SW 1271 (cell line): ENCODE measurements at places on chromosomes 11 and 22.

DNA sequence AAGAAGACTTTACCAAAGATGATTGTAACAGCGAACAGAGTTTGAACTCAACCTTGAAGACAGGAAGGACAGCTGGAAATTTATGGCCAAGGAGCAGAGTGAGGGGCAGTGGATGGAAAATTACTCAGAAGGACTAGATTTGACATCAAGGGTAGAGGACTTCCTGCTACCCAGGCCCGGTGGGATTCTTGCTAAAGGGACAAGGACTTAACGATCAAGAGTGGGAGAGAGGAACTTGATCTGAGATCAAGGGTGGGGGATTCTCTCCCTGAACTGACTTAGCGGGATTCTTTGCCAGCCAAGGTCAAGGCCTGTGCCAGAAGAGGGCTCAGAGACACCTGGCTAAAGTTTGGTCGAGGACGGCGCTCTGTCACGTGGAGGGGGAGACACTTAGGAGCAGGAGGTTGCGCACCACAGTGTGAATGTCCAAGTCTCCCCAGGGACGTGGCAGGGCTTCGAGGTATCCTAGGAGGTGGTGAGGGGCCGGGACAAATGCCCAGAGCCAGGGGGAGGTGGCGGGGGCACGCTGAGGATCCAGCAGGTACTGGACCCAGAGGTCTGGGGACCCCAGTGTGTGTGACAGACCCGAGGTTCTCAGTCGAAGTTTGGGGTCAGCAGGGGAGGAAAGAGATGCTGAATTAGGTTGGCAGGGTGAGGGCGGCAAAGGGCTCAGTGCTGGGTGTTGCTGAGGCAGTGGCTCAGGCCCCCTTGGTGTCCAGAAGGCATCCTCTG is 46.1 kb upstream of the SHISAL1 start:
- DNase-seq = no peak

GRCh38 chr11:77372726-77373125 is 71.2 kb upstream of the GDPD4 start:
- no peak for DNase-seq

DNA sequence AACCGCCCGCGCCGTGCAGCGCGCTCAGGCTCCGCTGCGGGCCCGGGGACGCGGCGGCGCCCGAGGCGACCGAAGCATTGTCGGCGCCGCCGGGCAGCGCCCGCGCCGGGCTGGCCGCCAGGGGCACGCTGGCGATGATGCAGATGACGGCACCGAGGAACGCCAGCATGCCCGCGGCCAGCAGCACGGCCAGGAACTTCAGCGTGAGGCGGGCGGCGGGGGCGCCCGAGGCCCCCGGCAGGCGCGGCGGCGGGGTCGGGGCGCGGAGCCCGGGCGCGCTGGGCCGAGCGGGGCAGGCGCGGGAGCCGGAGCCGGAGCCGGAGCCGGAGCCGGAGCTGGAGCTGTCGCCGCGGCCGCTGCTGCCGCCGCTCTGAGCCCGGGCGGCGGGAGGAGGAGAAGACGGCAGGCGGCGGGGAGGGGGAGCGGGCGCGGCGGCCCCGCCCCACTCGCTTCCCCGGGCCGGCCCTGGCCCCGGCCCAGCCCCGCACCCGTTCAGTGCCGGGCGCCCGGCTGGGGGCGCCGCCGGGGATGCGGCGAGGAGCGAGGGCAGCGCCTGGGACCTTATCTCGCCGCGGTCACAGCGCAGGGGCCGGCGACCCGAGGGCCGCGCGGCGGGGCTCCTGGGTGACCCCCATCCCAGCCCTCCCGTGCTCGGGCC is at the start of gene NPTXR:
NPTXR (minus strand) TSS at position 372 of the 658 bp plus-strand sequence.
- no peak for DNase-seq

DNA sequence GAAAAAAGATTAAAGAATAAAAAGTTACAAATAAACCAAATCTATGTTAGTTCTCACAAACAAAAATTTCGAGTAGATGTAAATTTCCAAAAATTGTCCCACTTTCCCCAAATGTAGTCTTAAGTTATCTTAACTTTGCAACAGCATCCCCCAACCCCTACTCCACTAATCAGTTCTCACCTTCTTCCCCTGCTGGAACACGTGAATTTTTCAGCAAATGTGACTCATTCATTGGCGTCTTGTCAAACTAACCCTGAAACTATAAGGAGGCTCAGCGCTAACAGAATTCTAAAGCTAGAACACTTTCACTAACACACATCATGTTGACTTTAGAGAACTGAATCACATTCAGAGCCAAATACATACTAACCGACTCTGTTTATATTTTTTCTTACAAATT is 46.1 kb downstream of the PHF21A start:
- DNase-seq = no peak

DNA sequence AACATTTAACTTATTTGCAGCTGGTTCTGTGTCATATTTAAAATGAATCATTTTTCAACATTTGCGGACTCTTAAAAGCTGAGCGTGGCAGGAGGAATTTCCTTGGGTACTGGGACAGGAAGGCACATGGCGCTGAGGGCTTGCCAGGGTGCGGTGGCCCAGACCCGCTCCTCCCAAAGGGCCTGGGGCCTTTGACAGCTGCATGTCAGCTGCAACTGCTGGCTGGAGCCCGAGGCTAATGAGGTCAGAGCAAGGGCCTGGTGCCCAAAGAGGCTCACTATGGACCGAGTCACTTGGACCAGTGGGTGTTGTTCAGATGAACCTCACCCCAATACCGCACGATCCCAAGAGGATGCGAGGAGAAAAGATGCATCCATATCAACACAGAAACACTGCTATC is 326.9 kb downstream of the CTTN start:
- no peak for DNase-seq

DNA sequence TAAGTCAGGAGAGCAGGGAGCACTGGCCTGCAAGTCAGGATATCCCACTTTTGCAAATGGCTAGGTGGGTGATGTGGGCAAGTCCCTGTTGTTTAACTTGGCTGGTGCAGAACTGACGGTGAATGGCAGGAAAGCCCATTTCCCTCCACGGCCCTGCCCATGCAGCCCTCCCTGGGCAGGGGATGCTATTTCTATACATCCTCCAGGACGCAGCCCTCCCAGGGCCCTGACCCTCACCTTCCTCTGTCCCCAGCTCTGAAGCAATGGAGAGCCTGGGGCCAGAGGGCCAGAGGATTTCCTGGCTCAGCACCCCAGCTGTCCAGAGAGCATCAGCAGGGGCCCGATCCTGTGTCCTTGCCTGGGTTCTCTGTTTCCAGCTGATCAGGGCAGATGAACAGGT is 91.3 kb downstream of the TSPAN18 start:
- no peak for DNase-seq

DNA sequence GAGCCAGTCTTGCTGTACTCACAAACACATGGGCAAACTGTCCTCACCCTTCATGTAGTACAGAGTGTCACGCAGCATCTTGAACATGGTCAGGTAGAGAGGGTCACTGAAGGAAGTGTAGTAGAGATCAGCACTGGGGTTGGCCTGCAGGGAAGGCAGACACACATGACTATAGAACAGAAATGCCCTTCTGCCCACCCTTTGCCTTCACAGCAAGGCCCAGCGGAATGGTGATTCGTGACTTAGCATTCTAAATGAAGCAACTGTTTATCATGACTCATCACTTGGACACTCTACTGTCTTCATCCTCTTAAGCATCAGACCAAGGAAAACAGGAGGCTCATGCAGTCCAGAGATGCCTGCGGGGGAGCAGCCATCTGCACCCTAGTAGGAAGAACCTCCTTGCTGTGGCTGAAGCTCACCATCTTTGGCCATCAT is 33.4 kb downstream of the SERPIND1 start:
- DNase-seq = peak; percentile 20

DNA sequence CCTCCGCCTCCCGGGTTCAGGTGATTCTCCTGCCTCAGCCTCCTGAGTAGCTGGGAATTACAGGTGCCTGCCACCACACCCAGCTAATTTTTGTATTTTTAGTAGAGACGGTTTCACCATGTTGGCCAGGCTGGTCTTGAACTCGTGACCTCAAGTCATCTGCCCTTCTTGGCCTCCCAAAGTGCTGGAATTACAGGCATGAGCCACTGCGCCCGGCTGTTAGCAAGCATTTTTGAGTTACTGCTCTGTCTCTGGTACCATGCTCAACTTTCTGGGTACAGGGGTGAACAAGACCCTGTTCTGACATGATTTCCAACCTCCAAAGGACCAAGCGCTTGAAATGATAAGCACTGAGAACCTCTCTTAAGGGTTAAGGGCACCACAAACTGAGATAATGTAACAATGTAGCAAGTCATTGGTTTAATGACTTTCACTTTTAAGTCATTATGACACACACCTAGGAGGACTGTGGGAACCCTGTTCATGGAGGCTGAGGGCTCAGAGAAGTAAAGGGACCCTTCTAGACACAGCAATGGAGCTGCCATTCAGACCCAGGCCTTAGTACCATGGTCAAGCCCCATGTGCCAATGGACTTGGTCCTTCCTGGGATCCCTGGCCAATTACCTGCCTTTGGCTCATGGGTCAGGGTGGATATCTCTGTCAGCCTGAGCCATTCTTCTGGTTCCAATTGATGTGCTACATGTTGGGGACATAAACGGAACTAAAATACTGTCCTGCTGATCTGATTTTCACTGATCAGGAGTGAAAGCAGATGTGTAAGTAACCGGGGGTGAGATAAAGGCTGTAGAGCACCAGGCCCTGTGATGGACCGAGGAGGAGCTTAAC is 11.6 kb downstream of the SLC3A2 start:
- no peak for DNase-seq

DNA sequence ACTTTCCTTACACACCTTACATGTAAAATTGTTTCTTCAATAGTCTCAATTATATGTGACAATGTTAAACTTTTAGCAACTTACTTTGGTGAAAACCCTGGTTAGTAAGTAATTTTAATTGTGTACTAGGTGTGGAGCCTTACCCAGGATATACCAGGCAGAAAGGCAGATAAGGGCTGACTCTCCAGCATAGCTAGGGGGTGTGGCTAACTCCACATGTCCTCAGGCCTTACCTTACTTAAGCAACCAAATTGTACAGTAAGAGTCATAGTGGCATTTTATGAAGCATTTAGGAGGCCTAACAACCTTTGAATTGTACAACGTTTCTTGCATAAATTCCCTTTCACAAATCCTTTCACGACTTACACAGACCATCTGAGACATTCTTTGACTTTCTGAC is 118.2 kb upstream of the OR9Q1 start:
- DNase-seq = no peak

GRCh38 chr11:117960406-117960805 is 25.8 kb upstream of the IL10RA start:
- no peak for DNase-seq

GRCh38 chr22:20993304-20994127 is 8.4 kb downstream of the THAP7 start:
- no peak for DNase-seq

DNA sequence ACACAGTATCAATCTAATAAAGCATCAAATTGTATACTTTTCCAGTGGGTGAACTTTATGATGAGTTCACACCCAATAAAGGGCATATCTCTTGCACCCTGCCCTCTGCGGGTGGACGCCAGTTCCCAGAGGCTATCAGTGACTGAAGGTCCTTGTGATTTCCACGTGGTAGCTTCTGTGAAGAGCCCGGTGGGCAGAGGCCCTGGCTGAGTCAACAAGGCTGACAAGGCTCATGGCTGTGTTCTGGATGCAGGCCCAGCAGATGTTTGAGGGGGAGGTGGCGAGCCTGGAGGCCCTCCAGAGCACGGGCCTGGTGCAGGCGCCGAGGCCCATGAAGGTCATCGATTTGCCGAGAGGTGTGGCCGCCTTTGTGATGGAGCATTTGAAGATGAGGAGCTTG is 71.4 kb downstream of the PIWIL3 start:
- no peak for DNase-seq

DNA sequence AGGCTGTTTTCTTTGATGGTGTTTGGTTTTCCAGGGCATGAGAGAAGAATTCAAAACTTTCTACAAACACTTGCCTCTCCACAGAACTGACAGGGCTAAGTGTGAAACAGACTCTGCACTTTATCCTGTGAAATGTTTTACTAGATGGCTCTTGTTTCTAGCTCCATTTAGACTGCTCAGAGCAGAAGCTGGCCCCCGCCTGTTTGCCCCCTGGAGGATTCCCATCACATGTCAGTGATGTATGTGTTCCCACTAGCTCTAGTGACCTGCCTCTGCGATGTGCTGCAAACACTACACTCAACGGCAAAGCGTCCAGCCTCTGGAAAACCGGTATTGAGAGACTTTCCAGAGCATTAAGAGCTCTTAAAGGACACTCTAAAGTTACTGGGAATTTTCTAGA is 41.4 kb upstream of the PCF11 start:
- DNase-seq = no peak

DNA sequence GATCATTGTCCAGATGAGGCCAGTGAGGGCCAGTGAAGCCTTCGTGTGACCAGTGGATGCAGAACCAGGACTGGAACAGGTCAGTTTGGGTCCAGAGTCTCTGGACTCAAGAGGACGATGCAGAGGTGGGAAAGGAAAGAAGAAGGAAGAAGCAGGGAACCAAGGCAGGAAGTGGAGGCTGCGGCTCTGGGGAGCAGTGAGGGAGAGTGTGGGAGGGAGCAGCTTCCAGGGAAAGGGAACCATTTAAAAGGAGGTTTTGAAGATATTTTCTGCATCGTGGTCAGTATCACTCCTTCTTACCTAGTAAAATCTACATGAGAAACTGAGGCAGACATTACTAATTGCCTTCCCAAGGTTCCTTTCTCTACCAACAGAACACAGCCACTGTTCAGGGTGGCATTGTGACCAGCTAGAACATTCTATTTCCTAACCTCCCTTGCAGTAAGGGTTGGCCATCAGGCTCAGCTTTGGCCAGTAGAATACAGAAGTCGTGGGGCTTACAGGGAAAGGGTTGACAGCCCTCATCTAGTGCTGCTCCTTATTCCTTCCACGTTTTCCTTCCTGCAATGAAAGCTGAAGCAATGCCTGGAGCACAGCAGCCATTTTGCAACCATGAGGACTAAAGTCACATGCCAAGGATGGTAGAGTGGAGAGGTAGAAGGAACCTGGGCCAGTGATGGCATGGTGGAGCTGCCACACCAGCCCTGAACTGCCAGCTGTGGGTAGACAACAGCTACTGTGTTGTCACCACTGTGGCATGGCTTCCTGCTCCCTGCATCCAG is 29.1 kb upstream of the LINC01488 start:
- no peak for DNase-seq

GRCh38 chr11:106281455-106282173 is 204.2 kb downstream of the AASDHPPT start:
- DNase-seq = peak; percentile 87

GRCh38 chr11:86288776-86289507 is 13.1 kb upstream of the HIKESHI start:
- no peak for DNase-seq
